ENCODE measurements at places on chromosomes 2 and 18.

GRCh38 chr2:10810202-10811161 lies 2.1 kb downstream of the PDIA6 start:
- H3K4me1 ChIP-seq, result peaks cover 3% of the 10 kb centered on the region
- peak; percentile 42 for DNase-seq
- peaks cover 2% of the 10 kb centered on the region for H3K27me3 ChIP-seq
- no peaks in the 10 kb centered on the region for H3K36me3 ChIP-seq

GRCh38 chr2:237725661-237726060 lies 72.9 kb upstream of the RBM44 start:
- no peak overlapping the region for H3K27ac ChIP-seq
- peaks cover 10% of the 10 kb centered on the region for H3K4me1 ChIP-seq
- H3K4me3 ChIP-seq, result no peak overlapping the region
- H3K36me3 ChIP-seq, result peaks cover 2% of the 10 kb centered on the region

GRCh38 chr18:79753391-79753851 lies 44.3 kb upstream of the KCNG2 start:
- H3K4me3 ChIP-seq, result no peak overlapping the region
- H3K27me3 ChIP-seq, result no peaks in the 10 kb centered on the region
- H3K4me1 ChIP-seq, result no peaks in the 10 kb centered on the region
- H3K27ac ChIP-seq, result no peak overlapping the region

GRCh38 chr2:192195548-192196418 lies 1.1 kb upstream of the TMEFF2 start:
- DNase-seq, result peak; percentile 24
- H3K27me3 ChIP-seq, result peaks cover 27% of the 10 kb centered on the region
- H3K4me3 ChIP-seq, result peak overlapping the region; percentile 43

DNA sequence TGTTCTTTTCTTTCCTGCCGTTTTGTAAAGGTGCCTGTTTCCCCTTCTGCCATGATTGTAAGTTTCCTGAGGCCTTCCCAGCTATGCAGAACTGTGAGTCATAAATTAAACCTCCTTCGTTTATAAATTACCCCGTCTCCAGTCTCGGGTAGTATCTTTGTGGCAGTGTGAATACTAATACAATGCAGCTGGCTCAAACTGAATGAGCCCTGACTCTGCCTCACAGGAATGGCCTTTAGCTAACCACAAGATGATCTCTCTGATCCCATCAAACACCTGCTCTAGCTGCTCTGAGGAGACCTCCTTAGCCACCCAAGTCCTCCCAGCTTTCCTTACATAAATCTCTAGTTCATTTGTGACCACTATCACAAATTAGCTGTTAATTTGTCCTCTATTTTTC lies 41.5 kb upstream of the CAB39 start:
- DNase-seq, result peak; percentile 93
- H3K27ac ChIP-seq, result no peak overlapping the region
- H3K27me3 ChIP-seq, result no peaks in the 10 kb centered on the region
- H3K36me3 ChIP-seq, result no peaks in the 10 kb centered on the region
- peaks cover 6% of the 10 kb centered on the region for H3K4me1 ChIP-seq

- no peak for DNase-seq
- no peaks in the 10 kb centered on the region for H3K27me3 ChIP-seq
- no peak overlapping the region for H3K4me3 ChIP-seq
- H3K27ac ChIP-seq, result no peak overlapping the region
- H3K36me3 ChIP-seq, result no peaks in the 10 kb centered on the region
These were observed 61.3 kb upstream of the RAPGEF4 start for GRCh38 chr2:172674034-172674967.

Data from fibroblast of lung (primary cell).